Stimulated activated CD4-positive, alpha-beta T cell treated with anti-CD3 and anti-CD28 coated beads, Interleukin-1b, Interleukin-23, amount 100 ng/mL, for 1 hour (primary cell): ENCODE measurements at places on chromosomes 3 and 15.

DNA sequence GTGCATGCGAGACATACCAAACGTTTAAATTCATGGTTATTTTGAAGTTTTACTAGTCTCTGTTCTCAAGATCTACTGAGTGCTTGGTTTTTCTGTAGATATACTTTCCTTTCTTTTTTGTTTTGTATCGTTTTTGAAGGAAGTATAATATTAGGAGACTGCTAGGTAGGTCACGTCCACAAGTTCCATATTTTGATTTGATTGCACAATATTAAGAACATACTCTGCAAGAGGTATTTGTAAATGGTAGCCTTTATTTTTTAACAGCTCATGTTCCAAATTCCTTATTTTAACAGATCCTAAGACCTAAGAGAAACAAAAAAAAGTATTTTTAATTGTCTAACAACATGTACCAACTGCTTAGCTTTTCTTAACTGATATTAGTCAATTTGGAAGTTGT is 156.7 kb downstream of the SERPINI1 start:
- DNase-seq: no peak

GRCh38 chr15:50190723-50191122 is 8.7 kb downstream of the SLC27A2 start:
- DNase-seq: no peak

GRCh38 chr3:147906285-147906684 is 497.1 kb downstream of the ZIC1 start:
- DNase-seq: no peak

- DNase-seq: no peak
Measured at GRCh38 chr15:68796576-68796975, 24.1 kb downstream of the ANP32A start.

DNA sequence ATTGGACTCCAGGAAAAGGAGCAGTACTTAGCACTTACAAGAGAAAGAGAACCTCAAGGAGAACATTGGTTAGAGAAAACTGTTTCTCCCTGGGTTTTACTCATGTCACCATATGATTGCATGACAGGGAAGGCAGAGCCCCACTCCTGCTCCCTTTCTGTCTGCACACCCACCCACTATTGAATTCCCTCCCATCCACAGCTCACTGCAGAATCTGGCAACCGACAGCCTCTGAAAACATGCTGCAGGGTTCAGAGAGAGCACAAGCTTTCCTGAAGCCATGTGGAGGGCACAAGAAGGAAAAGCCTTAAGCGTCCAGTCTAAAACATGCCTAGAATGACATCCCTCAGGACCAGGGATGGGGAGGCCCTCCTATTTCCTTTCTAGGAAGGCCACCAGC is 3.0 kb upstream of the IL17RD start:
- DNase-seq: no peak

DNA sequence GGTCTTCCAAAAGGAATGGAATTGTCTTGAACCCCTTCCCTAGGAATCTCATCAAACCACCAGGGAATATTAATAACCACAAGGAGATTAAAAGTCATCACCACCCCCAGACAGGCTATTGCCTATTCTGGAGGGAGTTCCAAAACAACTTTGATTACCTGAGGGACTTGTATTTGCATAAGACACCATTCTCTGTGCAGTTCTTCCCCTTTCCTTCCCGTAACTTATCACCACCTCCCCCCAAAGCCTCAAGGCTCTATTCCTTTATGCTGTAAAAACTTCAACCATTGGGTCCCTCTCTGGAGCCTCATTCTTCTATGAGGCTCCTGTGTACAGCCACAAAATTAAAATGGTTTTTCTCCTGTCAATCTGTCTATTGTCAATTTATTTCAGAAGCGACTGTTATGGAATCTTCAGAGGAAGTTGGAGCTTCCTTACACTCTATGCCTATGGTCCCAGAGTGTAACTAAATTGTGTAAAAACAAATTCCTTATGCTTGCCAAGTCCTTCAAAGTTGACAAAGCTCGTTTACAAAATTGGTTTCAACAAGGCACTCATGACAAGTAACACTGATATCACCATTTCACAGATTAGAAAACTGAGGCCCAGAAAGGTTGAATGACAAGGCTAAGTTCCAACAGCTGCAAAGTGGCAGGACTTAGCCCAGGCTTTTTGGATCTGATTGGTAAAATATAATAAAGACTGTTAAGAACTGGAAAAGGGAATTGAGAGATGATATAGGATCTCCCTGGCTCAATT is 68.3 kb upstream of the HERC1 start:
- DNase-seq: no peak

- no peak for DNase-seq
Measured at GRCh38 chr3:167346171-167346570, 33.9 kb downstream of the ZBBX start.

GRCh38 chr3:185311991-185312390 is 50.9 kb upstream of the MAP3K13 start:
- DNase-seq: no peak
